Stomach (tissue), 19 donors: ENCODE measurements at places on chromosomes 7 and 10.

DNA sequence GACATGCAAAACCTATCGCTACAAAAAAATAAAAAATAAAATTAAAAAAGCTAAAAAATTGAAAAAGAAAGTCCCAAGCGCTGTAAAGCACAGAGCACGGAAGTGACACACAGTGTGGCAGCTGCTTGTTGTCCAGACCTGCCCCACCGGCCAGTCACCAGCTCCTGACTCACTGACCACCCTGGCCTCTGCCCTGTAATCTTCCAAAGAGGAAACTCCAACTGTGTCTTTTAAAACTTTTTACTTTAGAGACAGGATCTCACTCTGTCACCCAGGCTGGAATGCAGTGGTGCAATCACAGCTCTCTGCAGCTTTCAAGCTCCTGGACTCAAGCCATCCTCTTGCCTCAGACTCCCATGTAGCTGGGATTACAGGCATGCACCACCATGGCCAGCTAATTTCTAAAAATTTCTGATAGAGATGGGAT is 23.6 kb downstream of the GNA12 start:
- peaks cover 74% of the 10 kb centered on the region for H3K4me1 ChIP-seq
- no peaks in the 10 kb centered on the region for H3K36me3 ChIP-seq
- H3K4me3 ChIP-seq: no peak overlapping the region
- peak overlapping the region; percentile 50 for H3K27ac ChIP-seq
- no peaks in the 10 kb centered on the region for H3K27me3 ChIP-seq

GRCh38 chr10:119680650-119681081 is 29.5 kb downstream of the BAG3 start:
- no peak overlapping the region for H3K4me3 ChIP-seq
- peaks cover 26% of the 10 kb centered on the region for H3K36me3 ChIP-seq
- no peak overlapping the region for H3K27ac ChIP-seq
- H3K27me3 ChIP-seq: no peaks in the 10 kb centered on the region

- no peaks in the 10 kb centered on the region for H3K36me3 ChIP-seq
- DNase-seq: peak; percentile 83
- H3K4me1 ChIP-seq: peaks cover 87% of the 10 kb centered on the region
- peak overlapping the region; percentile 22 for H3K4me3 ChIP-seq
Observed at GRCh38 chr7:47571331-47572093, 10.4 kb downstream of the TNS3 start.

- no peaks in the 10 kb centered on the region for H3K27me3 ChIP-seq
- DNase-seq: peak; percentile 66
- peaks cover 7% of the 10 kb centered on the region for H3K36me3 ChIP-seq
Observed at GRCh38 chr7:149625340-149625946, 127.8 kb upstream of the ZNF746 start.

DNA sequence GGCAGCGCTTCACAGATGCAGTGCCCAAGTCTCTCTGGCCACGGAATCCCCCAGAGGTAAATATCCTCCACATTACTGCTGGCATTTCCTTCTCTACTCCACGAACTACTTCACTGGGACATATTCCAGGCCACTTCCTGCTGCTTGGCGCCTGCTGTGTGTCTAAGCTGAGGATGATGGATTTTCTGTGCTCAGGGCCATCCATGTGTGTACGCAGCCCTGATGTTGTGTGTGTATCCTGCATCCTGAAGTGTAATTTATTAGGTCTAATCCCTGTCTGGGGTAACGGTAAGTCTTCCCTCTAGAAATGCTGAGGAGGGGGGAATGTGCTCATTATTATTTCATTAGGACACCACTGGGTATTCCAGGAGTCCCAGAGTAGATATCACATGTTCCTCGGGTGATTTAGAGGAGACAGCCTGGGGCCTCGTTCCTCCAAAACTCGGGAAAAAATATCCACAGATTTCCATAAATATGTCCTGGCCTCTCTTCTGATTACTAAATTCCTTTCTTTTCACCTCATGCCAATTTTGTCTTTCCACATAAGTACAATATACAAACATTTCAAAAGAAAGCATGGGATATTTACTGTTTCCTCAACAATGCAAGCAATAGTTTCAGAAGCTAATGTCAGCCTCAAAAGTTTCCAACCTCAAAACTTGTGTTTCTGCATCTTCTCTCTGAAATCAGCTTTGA is 25.5 kb upstream of the HABP2 start:
- H3K27ac ChIP-seq: no peak overlapping the region
- DNase-seq: peak; percentile 36
- H3K27me3 ChIP-seq: no peaks in the 10 kb centered on the region
- no peaks in the 10 kb centered on the region for H3K36me3 ChIP-seq
